SK-N-SH (cell line): ENCODE measurements at places on chromosomes 5 and 9. TPM values are rescaled to one million over a fixed set of nuclear protein-coding genes. Genes with fewer than 3 reads are reported as not detected.

MAST4 gene
- polyA plus RNA-seq = 1.3 and 2.2 TPM in 2 replicates

GDA gene
- not detected in 2 replicates for polyA plus RNA-seq

DNA sequence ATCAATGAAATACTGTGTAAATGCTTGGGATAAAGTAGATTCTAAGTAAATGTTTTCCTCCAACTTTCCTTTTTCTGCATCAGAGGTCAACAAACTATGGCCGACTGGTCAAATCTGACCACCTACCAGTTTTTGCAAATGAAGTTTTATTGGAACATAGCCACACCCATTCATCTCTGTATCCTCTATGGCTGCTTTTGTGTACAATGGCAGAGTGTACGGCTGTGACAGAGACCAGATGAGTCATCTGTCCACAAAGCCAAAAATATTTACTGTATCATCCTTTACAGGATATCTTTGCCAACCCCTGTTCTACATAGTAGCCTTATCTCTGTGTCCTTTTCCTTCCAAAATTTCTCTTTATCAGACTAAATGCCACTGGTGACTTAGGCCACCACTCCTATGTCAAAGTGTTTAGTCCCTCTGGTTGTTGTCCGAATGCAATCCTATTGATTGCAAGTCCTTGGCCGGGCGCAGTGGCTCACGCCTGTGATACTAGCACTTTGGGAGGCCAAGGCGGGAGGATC, 218.4 kb upstream of the KLF4 start:
- no peak overlapping the region for H3K27ac ChIP-seq
- no peak overlapping the region for H3K4me3 ChIP-seq
- DNase-seq = no peak
- H3K36me3 ChIP-seq = no peaks in the 10 kb centered on the region
- no peaks in the 10 kb centered on the region for H3K27me3 ChIP-seq

- H3K4me1 ChIP-seq = no peaks in the 10 kb centered on the region
- H3K4me3 ChIP-seq = no peak overlapping the region
- peaks cover 68% of the 10 kb centered on the region for H3K36me3 ChIP-seq
- no peak for DNase-seq
- H3K27me3 ChIP-seq = no peaks in the 10 kb centered on the region
These were observed 7.6 kb upstream of the CAMSAP1 start for GRCh38 chr9:135914921-135915320.

EMB gene
- 15.5 and 22.6 TPM in 2 replicates for polyA plus RNA-seq

DNA sequence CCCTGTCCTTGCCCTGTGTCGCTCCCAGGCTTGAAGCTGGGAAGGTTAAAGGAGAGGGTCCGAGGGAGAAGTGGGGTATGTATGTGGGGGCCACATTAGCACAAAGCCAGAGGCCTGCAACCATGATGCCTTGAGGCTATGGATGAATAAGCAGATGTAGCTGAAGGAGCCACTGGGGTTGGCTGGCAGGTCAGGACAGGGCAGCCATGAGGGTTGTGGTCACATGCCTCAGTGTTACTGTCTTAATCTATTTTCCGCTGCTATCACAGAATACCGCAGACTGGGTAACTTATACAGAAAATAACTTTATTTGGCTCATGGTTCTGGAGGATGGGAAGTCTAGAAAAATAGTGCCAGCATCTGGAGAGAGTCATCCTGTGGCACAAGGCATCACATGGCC, 9.2 kb upstream of the GRHPR start:
- peaks cover 4% of the 10 kb centered on the region; the same call in 1 of the 2 replicates for H3K4me1 ChIP-seq
- no peaks in the 10 kb centered on the region for H3K36me3 ChIP-seq
- no peak overlapping the region for H3K4me3 ChIP-seq
- no peak for DNase-seq
- no peak overlapping the region for H3K27ac ChIP-seq

HTR4 gene
- not detected in 2 replicates for polyA plus RNA-seq

- H3K27ac ChIP-seq = no peak overlapping the region; the same call in 1 of the 2 replicates
- no peaks in the 10 kb centered on the region for H3K36me3 ChIP-seq
These were observed 740 bp upstream of the TRMT10B start for GRCh38 chr9:37752642-37753488.

KCNV2 gene
- not detected in 2 replicates for polyA plus RNA-seq

DNA sequence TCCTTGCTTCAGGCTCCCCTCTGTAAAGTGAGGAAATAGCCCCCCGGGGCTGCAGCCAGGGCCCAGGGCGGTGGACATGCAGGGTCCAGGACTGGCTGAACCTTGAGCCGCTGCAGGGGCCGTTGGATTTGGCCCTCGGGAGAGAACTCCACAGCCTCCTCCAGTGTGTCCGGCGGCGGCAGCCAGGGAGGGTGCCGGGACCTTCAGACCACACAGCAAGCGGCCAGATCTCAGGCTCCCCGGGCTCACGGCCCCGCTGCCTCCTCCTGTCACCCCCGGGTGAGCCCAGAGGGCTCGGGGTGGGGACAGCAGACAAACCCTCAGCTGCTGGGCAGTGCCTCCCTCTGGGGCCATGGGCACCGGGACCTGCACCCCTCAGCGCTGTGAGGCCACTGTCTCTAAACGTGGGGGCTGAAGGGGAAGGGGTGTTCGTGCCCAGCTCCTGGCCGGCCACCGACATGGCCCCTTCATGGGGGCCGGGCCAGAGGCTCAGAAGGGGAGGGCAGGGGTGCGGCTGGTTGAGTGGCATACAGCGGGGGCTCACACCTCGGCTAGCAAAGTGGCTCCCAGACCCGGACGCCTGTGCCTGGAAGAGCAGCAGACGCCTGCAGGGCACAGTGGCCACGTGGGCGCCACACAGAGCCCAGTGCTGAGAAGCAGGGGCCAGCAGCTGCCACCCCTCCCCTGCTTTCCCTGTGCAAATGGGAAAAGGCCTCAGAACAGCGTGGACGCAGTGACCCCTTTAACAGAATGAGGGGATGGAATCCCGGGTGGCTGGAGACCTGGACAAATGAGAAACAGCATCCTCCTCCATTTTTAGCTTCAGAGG, 19.7 kb downstream of the SLC9A3 start:
- H3K27ac ChIP-seq = no peak overlapping the region
- H3K4me3 ChIP-seq = no peak overlapping the region
- no peaks in the 10 kb centered on the region; the same call in 1 of the 2 replicates for H3K4me1 ChIP-seq
- peak; percentile 62 for DNase-seq

GRCh38 chr5:106875591-106876297, 795.0 kb downstream of the EFNA5 start:
- no peak for DNase-seq
- H3K36me3 ChIP-seq = no peaks in the 10 kb centered on the region
- no peaks in the 10 kb centered on the region for H3K4me1 ChIP-seq
- H3K27ac ChIP-seq = no peak overlapping the region
- H3K4me3 ChIP-seq = no peak overlapping the region
- H3K27me3 ChIP-seq = no peaks in the 10 kb centered on the region

LHX2 gene
- not detected in 2 replicates for polyA plus RNA-seq

IFNA6 gene
- polyA plus RNA-seq = not detected in 2 replicates

- no peaks in the 10 kb centered on the region for H3K27me3 ChIP-seq
- H3K36me3 ChIP-seq = peaks cover 38% of the 10 kb centered on the region
- no peak overlapping the region for H3K4me3 ChIP-seq
- peaks cover 17% of the 10 kb centered on the region; the same call in 1 of the 2 replicates for H3K4me1 ChIP-seq
- H3K27ac ChIP-seq = peak overlapping the region; percentile 35; the same call in 1 of the 2 replicates
These were observed 38.9 kb downstream of the PRRC2B start for GRCh38 chr9:131432597-131433301.

IRX2 gene
- not detected in 2 replicates for polyA plus RNA-seq

DNA sequence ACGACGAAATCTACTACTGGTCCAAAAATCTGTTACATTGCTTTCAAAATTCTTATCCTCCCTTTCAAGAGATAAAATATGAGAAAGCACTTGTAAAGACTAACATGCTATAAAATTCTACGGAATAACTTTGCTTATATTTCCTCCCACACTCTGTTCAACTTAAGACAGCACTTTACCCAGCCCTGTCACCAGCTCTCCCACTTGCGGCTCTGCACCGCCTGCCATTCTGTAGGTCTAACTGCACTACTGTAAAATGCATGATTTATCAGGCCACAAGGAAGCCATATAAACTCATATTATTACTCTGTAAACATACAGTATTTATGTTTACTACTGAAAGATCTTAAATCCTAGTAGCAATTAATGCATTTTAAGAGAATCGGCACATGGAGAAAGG, 11.4 kb downstream of the CTNND2 start:
- no peak for DNase-seq
- H3K27ac ChIP-seq = no peak overlapping the region
- no peak overlapping the region for H3K4me3 ChIP-seq
- no peaks in the 10 kb centered on the region for H3K4me1 ChIP-seq
- H3K27me3 ChIP-seq = no peaks in the 10 kb centered on the region

DNA sequence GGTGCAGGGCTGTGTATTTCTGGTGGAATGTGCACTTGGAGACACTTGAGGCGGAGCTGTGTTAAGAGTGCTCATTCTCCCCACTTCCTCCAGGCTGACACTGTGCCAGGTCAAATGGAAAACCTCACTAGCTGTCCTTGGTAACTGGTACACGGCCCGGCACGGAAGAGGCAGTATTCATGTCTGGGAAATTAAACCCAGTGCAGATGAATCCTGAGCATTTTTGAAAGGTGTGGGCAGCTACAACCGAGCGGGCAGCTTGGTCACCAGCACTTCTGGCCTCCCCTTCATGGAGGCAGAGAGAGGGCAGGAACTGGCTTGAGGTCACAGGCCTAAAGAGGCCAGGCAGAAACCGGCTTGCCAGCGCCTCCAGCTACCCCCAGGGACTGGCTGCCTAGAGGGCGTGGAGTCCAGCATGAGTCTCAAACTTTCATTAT, 1.6 kb downstream of the CLPTM1L start:
- peak overlapping the region; percentile 98 for H3K4me3 ChIP-seq
- H3K36me3 ChIP-seq = peaks cover 39% of the 10 kb centered on the region
- no peak for DNase-seq
- H3K27me3 ChIP-seq = no peaks in the 10 kb centered on the region
- no peaks in the 10 kb centered on the region for H3K4me1 ChIP-seq

- H3K4me3 ChIP-seq = no peak overlapping the region
- no peaks in the 10 kb centered on the region for H3K36me3 ChIP-seq
- no peak overlapping the region for H3K27ac ChIP-seq
These were observed 11.5 kb upstream of the FRMPD1 start for GRCh38 chr9:37639109-37639762.

NXNL2 gene
- 3.0 and 3.1 TPM in 2 replicates for polyA plus RNA-seq

GRCh38 chr9:129459547-129460322, 161.2 kb downstream of the C9orf50 start:
- no peaks in the 10 kb centered on the region for H3K36me3 ChIP-seq
- H3K4me1 ChIP-seq = peaks cover 30% of the 10 kb centered on the region
- peak overlapping the region; percentile 84 for H3K27ac ChIP-seq
- no peaks in the 10 kb centered on the region for H3K27me3 ChIP-seq
- DNase-seq = no peak

- no peaks in the 10 kb centered on the region for H3K36me3 ChIP-seq
- no peak overlapping the region for H3K4me3 ChIP-seq
- H3K27ac ChIP-seq = no peak overlapping the region
These were observed 88.2 kb upstream of the DAP start for GRCh38 chr5:10849278-10849677.

MAP1B gene
- polyA plus RNA-seq = 47.5 and 48.5 TPM in 2 replicates

DNA sequence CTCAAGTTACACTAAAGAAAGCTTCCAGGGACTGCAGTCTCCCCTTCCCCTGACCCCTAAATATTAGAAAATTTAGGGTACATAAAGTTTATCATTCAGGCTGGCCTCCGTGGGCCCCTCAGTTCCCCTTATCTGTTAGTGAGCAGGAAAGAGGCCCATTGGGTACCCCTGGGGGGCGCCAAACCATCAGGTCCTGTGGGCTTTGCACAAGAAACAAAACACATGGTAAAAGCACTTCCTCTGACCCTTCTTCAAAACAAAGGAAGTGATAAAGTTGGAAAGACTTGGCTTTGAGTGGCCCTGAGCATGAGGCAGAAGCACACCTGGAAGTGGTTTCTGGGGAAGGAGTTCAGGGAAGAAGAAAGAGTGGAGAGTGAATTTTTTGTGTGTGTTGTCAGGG, 213.0 kb downstream of the SMARCA2 start:
- peak; percentile 45 for DNase-seq
- H3K4me1 ChIP-seq = no peaks in the 10 kb centered on the region
- no peak overlapping the region for H3K4me3 ChIP-seq
- no peaks in the 10 kb centered on the region for H3K36me3 ChIP-seq

TEX48 gene
- polyA plus RNA-seq = 0.41 and 0.46 TPM in 2 replicates

DNA sequence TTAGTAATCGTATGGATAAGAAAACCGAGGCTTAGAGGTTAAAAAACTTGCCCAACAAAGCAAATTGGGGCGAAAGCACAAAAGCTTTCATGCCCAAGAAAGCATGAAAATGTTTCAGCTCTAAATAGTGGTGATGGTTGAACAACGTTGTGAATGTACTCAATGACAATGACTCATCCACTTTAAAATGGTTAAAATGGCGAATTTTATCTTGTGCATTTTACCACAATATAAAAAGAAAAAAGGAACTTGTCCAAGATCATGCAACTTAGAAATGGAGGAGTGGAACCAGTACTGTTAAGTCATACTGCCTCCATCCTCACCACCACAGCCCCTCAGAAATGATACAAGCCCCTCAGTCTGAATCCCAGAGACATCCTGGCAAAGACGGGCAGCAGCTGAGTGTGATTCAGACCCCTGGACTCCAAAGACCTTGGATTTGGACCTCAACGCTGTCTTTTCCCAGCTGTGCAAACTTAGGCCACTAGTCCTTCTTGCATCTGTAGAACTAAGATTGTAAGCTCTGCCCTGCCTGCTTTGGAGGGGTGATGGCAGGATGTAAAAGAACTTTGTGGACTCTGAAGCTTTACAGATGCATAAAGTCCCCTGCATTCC, 158.4 kb downstream of the GABBR2 start:
- no peaks in the 10 kb centered on the region; the same call in 1 of the 2 replicates for H3K27me3 ChIP-seq

PRDM9 gene
- not detected in 2 replicates for polyA plus RNA-seq

DNA sequence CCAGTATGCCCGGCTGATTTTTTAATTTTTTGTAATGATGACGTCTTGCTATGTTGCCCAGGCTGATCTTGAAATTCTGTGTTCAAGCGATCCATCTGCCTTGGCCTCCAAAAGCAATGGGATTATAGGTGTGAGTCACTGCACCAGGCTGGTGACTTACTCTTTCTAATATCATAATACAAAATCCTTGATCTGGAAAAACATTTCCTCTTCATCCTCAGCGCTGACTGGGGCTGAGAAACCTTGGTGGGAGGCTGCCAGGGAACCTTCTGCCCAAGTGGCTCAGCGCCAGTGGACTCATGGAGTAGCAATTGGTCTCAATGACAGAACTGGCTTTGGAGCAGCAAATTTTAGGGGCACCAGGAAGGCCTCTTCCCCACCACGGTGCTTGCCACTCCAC, 17.5 kb upstream of the SEMA4D start:
- DNase-seq = no peak
- peaks cover 5% of the 10 kb centered on the region; the same call in 1 of the 2 replicates for H3K4me1 ChIP-seq
- no peak overlapping the region for H3K27ac ChIP-seq

GRCh38 chr5:59040024-59040803, 457.3 kb downstream of the RAB3C start:
- H3K4me1 ChIP-seq = peaks cover 19% of the 10 kb centered on the region
- H3K36me3 ChIP-seq = no peaks in the 10 kb centered on the region
- no peak overlapping the region for H3K27ac ChIP-seq
- no peak for DNase-seq
- H3K27me3 ChIP-seq = no peaks in the 10 kb centered on the region

- H3K27me3 ChIP-seq = no peaks in the 10 kb centered on the region
- no peaks in the 10 kb centered on the region for H3K36me3 ChIP-seq
- no peaks in the 10 kb centered on the region for H3K4me1 ChIP-seq
These were observed 343.7 kb upstream of the KCNN2 start for GRCh38 chr5:114018186-114018585.
